ENCODE measurements at places on chromosomes 11 and 22. TPM values are rescaled to one million over a fixed set of nuclear protein-coding genes. Genes with fewer than 3 reads are reported as not detected.

GRCh38 chr11:12544986-12545775, 129.0 kb upstream of the TEAD1 start:
- DNase-seq = no peak

DNA sequence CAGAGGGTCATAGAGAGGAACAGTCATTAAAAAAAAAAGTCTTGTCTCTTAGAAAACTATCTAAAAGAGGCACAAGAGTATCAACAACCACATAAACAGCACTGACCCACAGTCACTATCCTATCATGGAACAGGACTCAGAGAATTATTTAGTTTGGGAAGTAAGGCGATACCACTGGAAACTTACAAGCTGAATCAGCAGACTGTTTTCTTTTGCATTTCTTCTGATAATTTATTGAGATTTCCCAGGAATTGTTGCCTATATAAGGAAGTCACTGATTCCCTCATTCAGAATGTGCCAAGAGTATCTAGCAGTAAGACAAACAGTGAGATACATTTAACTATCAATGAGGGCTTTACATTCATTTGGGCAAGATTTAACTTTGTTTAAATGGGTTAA, 304.1 kb downstream of the GUCY1A2 start:
- no peak for DNase-seq

GRCh38 chr11:121376130-121376529, 76.0 kb upstream of the SORL1 start:
- DNase-seq = no peak

- no peak for DNase-seq
Observed at GRCh38 chr11:117862753-117863152, 13.7 kb downstream of the FXYD6 start.

- no peak for DNase-seq
Observed at GRCh38 chr22:20602609-20603164, 95.3 kb downstream of the MED15 start.

GRCh38 chr11:29734287-29734686, 282.5 kb downstream of the KCNA4 start:
- DNase-seq = no peak

DNA sequence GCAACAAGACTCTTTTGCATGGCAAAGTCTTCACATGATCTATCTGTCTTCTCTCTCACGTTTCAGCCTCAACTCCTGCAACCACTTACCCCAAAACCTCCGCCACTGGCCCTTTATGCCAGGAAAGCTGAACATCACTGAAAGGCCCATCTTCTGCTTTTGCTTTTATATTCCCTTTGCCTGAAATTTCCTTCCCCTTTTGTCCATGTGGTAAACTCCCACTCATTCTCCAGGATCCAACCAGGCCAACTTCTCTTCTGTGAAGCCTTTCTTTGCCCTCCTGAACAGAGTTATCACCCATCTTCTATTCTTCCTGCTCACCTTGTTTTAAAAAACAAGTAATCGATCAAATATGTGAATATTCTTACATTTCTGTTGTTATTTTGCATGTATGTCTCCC, 117.8 kb downstream of the WNT11 start:
- no peak for DNase-seq

- no peak for DNase-seq
Observed at GRCh38 chr22:37017356-37017755, 1.9 kb downstream of the TST start.

DNA sequence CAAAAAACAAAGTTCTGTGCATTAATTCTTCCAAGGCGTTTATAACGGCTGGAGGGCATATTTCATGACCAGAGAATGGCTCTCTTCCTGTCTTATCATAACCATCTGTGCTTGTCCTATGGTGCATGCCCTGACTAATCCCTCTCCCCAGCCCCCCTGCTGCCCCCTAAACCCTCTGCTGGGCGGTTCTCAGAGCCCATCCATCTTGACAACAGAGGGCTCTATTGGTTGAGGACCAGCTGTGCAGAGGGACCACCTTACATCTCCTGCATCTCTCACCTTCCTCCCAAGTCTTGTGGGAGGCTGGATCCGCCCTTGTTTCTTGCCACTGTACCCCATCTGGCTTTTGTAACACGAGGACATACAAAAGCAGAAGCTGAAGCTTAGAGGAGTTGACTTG, 282.1 kb downstream of the MIAT start:
- DNase-seq = no peak

DNA sequence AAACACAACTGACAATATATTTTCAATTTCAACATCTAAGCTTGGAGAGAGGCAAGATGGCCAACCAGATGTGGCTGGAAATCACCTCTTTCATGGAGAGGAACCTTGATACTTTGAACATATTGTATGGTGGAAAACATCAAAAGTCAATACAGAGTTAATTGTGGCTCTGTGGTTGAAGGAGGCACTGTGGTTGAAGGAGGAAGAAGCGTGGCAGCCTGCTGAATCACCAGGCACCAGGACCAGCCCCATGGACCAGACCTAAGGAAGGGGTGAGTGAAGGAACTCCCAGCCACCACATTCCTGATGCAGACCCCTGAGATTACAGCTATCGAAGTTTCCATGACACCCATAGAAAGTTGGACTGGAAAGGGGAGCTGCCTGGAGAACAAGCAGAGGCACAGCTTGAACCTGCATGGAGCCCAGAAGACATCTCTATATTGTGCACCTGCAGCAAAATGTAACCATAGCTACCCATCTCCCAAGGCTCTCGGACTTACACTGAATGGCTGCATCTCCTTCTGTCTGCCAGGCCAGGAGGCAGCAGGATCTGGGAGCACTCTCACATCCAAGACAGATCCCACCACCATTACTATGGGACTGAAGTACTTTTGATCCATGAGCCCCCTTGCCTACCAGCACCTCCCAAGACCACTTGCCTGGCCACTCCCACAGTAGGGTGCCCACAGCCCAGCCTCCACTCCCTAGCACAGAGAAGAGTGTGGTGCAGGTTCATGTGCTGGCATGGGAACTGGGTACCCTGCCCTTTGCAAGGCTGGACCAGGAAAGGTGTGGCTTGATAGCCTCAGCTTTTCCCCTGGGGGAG, 79.8 kb upstream of the SC5D start:
- DNase-seq = no peak

DNA sequence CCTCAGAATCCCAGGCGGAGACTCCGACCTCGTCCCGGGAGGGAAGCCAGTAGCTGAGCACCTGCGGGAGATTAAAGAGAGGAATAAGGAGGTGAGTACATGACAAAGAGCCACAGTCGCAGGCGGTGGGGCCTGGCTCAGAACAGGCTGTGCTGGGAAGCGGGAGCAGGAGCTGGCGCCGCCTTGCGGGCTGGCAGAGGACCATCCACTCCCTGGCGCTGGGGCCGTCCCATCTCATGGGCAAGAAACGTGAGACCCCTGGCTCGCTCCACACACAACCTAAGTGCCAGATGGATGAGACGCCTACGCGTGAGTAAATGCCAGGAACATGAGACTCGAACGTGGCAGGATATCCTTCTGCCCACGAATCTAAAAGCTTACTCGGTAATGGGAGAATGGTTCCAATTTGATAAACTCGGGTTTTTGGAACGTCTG, 6.3 kb downstream of the CEND1 start:
- no peak for DNase-seq

DNA sequence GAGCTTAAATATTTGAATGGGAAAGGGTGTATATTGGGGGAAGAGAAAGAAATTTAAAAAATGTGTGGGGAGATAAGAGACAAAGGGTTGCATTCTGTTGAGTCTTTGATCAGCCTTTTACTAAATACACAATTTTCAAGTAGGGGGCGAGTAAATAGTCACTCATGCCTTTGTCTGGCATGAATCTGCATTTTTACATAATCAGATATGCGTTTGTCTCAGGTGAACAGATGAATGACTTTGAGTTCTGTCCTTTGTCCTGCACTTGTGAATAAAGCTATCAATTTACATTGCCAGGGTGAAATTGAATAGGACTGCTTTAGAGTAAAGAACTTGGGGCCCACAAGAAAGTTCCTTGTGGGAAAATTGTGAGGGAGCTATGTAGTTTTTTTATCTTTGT, 523.6 kb upstream of the LUZP2 start:
- no peak for DNase-seq

DNA sequence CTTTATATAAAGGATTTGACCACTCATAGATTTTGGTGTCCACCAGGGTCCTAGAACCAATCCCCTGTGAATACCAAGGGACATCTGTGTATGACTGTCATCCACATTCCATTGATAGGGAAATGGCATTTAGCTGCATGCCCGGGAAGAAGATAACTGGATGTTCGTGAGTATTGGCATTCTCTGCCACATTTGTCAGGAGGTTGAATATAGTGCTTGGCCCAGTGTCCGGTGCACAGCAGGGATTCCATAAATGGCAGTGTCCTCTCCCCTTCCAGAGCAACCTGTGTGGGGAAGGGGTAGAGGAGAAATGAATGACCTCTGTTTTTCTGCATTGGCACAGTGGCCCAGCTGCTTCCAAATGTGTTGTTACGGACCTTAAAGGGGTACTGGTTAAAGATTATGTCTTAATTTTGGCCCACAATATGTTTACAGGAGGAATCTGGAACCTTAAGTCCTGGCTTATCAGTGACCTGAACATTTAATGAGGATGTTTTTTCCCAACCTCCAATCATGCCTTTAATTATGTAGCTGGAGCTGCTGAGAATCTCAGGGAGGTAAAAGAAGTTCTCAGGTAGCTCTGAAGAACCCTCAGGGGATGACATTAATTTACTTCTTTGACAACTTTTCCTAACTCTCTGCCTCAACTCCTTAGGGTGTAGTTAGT, 33.6 kb upstream of the OR4B1 start:
- DNase-seq = no peak

The TRPM5 gene
- 0.60 TPM for total RNA-seq

The FAM89B gene
- 39.3 TPM for total RNA-seq

The ACAD8 gene
- 37.2 TPM for total RNA-seq

The SHANK3 gene
- total RNA-seq = not detected

The PATE2 gene
- not detected for total RNA-seq

The HEPHL1 gene
- total RNA-seq = not detected
